Amygdala (tissue), 56 donors: ENCODE measurements at places on chromosomes 5 and 9.

DNA sequence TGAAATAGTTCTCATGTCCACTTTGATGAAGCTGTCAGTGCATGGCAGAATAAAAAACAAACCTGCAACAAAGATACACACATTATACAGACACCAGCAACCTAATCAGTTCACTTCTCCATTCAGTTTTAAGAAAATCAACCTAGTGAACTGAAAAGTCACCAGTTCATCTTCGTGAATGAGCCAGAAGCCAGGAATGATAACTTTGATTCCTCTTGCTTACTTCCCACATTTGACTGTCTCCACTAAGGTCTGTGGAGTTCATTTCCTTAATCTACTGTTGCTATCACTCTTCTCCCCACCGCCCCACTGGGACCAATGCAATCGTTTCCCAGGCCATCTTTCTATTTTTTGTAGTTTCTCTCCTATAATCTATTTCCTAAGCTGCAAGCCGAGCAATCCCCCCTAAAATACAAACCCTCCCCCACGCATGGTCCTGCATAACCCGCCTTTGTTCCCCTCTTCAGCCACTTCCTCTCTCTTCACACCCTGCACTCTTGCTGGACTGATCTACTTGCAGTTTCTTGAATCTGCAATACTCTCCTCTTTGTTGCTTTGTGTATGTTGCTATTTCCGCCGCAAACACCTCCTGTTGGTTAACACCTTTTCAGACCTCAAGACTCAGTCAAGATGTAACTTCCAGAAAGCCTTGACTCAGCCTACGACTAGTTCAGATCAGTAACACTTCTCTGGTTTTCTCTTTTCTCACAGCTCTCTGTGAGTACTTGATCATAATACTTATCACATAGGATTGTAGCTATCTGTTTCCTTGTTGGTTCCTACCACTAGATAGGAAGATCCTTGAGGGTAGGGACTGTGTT is 16.6 kb downstream of the STOM start:
- DNase-seq = no peak

DNA sequence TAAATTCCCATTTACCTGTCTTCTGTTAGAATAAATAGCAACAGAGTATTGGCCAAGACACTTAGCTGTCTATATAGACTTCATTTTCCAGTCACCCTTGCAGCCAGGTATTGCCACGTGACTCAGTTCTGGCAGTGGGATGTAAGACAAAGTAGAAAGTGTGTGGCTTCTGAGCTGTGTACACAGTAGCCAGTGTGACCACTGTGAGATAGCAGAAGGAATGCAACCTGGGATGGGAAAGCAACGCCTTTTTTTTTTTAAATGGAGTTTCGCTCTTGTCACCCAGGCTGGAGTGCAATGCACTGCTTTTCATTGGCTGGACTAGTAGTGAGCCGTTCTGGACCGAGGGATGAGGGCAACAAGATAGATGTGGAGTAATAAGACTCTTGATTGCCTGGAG is 64.5 kb upstream of the UBTD2 start:
- no peak for DNase-seq

DNA sequence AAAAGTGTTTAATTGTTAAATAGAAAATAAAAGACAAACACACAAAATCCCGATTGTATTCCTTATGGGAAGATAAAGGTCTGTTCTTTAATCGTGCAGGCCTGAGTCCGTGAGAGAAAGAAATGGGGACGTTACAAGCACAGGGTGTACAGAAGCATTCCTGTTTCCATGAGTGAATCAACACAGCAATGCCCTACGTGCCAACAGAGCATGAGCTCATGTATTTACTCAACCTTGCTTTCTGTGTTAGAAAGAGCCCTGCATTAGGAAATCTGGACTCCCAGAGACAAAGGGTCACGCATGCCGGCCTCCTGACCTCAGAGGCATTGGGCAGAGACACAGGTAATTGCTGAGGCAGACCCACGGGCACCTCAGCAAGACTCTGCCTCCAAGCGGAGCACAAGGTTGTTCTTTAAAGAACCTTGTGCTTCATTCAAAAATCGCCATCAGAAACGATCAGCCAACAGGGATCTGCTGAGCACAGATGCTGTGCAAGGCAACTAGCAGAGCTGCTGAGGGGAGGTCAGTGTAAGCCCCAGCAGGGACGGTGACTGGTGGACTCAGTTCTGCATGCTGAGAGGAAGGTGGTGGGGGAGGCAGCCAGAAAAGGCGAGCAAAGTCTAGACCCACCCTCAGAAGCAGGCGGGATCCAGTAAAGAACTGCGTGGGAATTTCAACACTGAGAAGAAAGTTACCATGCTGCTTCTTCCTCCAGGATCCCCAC is 101.0 kb downstream of the TLE1 start:
- DNase-seq = no peak

DNA sequence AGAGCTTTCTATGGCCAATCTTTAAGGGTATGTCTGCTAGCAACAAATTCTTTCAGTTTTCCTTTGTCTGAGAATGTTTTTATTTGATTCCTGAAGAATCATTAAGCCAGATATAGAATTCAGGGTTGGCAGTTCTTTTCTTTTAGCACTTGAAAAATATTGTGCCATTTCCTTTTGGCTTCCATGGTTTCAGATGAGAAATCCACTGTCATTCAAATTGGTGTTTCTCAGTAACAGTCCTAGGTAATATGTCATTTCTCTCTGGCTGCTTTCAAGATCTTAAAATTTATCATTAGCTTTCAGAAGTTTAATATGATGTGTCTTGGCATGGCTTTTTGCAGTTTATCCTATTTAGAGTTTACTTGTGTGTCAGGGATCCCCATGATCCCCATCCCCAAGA is 67.7 kb downstream of the TEX10 start:
- no peak for DNase-seq

DNA sequence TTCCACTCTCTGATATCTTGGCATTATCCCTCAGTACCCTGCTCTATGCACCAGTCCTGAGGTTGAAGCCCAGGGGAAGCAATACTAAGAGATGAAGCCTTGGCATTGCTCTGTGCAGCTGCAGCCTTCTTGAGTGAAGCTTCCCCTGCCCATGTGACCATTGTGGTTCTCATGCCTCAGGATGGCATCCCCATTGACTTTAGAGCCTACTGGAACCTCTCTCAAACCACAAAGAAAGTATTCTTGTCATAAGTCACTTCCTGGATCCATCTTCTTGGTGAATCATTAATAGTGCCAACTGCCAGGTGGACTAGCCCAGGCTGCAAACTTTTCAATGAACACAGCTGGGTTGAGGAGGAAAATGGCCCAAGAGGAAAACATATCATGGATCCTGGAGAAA is 283.9 kb upstream of the RFX3 start:
- no peak for DNase-seq

DNA sequence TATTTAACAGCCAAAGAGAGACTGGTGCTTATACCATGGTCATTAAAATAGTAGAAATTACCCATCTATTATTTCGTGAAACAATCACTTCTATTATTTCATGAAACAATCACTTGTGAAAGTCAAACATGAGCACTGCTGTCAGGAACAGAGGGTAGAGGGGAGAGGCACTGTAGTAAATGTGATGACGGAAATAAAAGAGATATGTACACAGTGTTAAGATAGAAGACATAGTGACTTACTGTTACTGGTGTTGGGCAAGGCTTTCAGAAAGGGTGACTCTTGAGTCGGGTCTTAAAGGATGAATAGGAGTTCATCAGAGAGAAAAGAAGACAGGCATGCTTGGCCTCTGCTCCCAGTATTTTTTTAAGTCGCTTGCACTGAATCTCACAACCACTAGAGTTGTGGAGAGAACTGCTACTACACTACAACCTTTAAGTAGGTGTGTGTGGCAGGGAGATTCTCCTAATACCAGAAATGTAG is 162.6 kb upstream of the GNA14 start:
- DNase-seq = no peak

GRCh38 chr5:73763300-73764032 is 137.5 kb downstream of the ARHGEF28 start:
- DNase-seq = no peak

DNA sequence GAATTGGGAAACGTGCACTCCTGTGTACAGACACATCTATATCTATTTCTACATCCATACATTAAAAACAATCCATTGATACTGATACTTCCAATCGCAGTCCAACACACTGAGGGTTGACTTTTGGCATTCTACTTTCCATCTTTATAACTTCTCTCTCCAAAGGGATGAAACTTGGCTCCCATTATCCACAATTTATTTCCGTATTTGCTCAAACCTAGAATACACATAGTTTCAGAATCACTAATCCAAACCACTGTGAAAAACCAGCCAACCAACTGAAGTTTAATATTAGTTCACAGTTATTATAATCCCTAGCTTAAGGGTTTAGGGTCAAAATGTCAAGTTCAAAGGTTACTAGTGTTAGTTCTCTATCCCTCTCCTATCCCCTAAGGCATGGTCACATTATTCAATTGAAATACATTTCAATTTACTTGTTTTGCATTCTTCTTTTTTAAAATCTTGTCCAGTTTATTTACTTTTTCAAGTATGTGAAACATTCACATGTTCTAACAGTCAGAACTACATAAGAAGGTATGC is 156.5 kb downstream of the MED27 start:
- DNase-seq = no peak

DNA sequence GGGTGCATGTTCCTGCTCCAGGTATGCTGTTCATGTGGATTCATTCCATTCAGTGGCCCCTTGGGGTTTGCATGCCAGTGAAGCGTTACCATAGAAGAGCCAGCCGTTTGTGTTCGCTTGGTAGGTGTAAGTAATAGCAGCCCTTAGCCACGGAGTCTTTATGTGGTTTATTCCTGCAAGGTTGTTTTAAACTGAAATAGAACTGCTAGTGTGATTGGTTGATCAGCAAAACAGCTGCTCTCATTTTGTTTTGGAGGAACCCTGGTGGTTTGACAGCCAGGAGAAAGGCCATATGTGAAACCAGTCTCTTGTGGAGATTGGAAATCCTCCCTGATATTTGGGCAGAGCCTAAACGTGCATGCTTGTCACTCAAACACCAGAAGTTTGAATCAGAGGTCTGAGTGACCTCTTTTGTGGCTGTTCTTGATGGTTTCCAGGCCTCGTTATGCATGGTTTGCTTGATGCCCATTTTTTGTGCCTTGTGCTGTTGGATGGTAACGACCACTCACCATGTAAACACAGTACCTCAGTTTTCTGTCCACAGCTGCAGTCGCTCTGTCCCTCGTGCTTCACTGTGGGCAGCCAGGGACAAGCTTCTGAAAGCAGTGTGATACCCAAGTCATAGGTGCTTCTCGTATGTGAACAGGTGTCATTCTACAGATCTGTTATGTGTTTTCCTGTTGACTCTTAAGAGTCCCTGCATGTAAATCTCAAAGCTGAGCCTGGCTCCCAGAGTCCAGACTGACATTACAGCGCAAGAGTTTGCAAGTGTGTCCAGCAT is 58.3 kb upstream of the NXNL2 start:
- no peak for DNase-seq

- no peak for DNase-seq
Observed at GRCh38 chr9:35659340-35659739, 1.2 kb downstream of the CCDC107 start.

DNA sequence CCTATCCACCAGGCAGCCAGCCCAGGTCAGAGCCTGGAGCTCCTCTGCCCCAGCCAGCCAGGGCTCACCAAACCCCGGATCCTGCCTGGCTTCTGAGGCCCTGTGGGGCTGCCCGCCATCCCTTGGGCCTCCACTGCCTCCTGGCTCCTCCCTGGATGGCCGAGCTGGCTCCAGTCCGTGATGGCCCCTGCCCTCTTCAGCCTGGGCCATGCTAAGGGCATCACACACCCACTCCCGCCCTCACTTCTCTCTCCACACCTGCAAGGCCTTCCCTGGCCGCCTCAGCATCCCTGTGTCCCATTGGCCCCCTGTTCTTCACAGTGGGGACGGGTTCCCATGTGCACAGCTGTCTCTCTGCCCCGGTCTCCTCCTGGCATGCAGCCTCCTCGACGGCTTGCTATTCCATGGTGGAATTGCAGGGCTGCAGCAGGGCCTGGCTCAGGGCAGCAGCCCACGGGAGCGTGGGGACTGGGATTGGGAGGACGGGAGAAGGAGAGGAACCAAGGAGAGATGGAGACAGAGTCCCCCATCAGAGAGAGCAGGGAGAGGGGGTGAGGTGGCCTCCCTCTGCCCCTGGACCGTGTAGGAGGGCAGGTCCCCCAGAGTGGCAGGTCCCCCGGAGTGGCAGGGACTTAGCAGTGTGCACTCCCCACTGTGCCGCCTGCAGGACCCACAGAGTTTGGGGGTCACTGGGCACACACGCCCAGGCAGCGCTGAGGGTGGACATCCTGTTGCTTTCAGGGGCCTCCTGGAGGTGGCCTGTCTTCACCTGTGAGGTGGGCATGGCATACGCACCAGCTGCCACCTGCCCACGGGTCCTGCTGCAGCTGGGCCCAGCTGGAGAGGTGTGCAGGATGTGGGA is 16.7 kb upstream of the RNU6ATAC start:
- DNase-seq = no peak

DNA sequence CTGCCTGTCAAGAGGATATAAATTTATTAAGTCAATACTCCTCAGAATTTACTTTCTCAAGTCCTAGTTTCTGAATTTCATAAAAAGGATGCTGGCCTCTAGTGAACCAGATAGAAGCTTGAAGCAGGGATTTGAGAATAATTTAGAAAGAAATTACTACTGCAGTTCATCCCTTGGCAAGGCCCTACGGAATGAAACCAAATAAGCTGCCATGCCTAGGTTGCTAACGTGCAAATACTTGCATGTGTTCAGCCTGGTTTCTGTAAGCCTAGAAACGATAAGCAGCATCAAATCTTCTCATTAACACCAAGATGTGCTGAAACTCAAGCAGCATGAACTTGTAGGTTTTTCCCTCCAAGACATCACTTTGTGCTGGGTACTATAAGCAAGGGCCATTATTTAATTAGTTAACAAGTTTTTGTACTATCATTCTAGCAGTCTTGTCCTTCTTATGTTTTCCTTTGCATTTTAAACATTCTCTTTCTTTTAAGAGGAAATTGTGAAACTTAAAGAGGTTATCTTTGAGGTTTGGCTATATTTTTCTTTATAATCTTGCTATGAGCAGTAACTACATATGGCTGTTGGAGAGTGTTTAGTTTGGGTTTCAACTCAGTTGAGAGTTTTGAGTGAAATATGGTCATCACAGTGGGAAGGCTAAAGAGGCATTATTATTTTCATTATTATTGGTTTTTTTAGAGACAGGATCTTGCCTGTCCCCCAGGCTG is 71.8 kb downstream of the ADAMTSL1 start:
- DNase-seq = no peak

GRCh38 chr5:141637767-141638419 is 1.1 kb downstream of the RELL2 start:
- no peak for DNase-seq

DNA sequence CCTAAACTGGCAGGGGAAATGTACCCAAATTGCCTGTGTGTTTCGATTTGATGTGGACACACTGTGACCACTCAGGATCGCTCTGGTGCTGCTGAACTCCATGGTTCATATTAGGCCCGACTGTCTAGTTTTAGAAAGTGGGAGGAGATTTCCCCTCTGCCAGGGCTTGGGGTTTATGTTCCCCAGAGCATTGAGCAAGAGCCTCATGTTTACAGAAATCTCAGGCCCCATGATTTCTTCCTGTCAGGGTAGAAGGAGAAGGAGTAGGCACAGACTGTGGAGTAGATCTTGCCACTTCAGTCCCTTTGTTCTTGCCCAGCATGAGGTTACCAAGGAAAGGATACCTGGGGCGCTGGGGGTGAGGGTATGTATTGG is 40.8 kb upstream of the GLRX start:
- no peak for DNase-seq
